ENCODE measurements at places on chromosomes 2 and 18.

DNA sequence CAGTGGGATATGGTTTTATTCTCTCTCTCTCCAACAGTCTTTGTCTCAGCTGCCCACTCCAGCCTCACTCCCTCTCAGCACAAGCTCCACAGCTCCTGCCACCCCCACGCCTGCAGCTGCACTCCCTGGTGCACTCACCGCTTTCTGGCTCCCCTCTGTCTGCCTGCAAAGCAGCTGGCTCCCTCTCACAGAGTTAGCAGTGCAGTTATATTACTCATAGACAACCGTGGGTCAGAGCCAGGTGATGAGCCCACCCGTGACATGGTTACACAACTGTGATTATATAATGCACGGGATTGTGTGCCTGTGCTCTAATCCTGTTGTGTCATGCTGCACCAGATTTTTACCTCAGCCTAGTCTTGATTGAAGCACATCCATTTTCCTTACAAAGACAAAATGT, 276.9 kb upstream of the CHAC2 start:
- DNase-seq, result no peak

DNA sequence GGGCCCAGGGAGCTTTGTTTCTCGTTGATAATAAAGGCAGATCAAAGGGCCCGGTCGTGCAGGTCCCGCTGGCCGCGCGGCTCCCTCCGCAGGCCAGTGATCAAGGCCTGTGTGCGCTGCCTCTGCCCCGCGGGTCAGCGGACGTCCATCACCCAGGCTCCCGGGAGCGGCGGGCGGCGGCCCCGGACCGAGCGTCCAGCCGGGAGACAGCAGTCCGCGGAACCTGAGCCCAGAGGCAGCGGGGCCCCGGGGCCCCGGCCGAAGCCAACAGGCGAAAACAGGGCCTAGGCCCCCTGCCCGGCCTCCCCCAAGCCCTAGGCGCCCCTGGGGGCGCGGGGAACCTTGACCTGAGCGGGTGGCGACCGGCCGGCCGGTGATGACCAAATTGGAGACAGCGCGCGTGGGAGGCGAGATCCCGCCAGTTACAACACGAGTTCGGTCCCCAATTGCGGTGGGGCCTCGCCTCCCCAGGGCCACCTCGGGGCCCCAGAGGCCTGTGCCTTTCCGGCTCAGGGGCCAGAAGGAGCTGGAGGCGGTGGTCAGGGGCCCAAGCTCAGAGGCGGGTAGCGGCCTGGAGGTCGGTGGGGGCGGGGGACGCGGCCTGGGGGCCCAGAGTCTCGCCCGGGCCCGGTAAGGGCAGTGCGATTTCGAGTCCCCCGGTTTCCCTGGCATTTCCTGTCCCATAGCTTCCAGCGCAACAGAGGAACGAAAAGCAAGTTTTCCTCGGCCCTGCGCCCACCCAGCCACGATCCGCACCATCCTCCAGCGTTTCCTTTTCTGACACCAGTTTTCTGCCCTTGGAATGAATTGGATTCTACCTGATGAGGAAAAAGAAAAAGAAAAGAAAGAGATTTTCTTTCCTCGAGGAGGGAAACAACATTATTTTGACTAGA, 5.9 kb downstream of the SP9 start:
- no peak for DNase-seq

GRCh38 chr18:46502444-46502843, 154.6 kb downstream of the LOXHD1 start:
- DNase-seq, result no peak

GRCh38 chr18:70194227-70194890, 11.1 kb downstream of the RTTN start:
- no peak for DNase-seq

DNA sequence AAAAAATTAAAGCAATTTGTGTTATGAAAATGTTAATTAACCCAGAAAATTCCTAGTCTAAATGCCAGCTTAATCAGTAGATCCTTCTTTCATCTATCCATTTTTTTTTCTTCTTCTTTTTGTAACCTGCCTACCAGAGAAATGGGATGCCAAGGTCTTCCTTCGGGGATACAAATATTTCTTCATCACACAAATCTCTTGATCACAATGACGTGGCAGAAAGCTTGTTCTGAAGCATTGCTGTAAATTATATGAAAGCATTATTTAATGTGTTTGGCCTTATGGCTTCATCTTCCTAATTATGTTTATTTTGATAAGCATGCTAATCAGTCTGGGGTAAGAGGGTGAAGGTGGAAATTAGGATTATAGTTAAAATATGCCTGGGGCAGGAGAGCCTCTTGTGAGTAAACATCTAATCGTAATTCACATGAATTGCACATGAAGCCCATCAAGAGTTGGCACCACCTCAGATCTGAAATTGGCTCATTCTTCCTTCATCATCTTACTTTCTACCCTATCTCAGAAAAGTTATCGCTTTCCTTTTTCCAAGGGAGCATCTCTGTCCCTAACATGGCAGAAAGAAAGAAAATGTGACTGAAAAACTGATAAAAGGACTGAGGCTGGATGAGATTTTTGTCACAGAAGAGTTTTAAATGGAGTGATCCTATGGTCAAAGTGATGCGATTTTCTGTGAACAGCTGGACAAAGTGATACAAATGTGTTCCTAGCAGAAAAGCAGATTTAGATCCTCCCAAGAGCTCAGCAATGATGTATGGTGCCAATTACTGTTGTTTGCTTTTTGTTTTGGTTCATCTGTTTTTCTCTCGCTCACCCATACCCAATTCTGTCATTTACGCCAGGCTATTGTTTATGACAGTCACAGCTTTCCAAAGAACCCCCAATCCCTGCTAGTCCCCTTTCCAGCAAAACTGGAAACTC, 76.9 kb upstream of the PMAIP1 start:
- DNase-seq, result no peak

All from GM18507 (cell line).